Stimulated activated CD4-positive, alpha-beta T cell treated with anti-CD3 and anti-CD28 coated beads, Interleukin-1b, Interleukin-23, amount 100 ng/mL, for 48 hours (primary cell): ENCODE measurements at places on chromosomes 3 and 15.

DNA sequence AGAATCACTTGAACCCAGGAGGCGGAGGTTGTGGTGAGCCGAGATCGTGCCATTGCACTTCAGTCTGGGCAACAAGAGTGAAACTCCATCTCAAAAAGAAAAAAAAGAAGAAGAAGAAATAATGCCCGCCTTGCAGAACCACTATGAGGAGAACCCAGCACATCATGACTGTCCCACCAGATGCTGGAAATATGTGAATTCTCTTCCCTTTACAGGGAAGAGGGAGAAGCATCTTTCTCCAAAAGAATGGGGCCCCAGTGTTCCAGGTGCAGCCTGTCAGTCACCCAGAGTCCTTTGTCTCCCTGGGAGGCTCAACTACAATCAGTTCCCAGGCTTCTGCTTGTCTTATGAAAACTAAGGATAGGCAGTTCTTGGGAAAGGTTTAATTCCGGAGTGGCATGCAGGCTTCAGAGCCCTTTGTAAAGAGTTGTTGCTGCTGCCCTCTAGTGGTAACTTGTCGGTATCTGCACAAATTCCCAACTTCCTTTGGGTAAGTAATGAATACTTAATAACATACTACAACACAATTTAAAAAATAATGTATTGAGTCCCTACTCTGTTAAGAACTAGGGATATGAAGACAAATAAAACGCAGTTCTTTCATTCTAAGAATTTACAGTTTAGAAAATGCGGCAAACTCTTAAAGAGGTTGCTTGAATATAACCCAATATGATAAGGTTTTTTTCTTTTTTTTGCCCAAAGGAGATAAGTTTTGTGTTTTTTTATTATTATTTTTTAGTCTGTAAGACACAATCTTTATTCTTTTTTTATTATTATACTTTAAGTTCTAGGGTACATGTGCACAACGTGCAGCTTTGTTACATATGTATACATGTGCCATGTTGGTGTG is 18.6 kb upstream of the TICRR start:
- DNase-seq, result peak; percentile 22

GRCh38 chr3:16842272-16843270 is 42.2 kb upstream of the PLCL2 start:
- peak; percentile 76 for DNase-seq

- DNase-seq, result no peak
Measured at GRCh38 chr3:61832375-61833229, 271.2 kb downstream of the PTPRG start.

DNA sequence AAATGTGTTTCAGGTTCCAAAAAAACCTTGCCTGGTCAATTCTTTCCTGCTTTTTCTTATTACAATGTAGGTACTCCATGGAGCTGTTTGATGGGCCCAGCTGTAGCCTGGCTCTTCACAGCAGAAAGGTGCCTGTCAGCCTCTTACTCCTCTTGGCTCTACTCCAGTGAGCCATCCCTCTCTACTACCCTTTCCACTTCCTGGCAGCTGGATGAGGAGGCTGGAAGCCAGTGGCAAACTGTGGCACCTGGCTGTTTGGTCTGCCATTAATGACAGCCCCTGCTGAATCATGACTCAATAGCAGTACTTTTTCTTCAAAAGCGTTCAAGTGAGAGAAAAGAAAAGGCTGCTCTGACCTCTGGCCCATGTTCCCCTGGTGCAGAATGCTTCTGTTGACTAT is 618.1 kb downstream of the PYDC2 start:
- DNase-seq, result no peak

DNA sequence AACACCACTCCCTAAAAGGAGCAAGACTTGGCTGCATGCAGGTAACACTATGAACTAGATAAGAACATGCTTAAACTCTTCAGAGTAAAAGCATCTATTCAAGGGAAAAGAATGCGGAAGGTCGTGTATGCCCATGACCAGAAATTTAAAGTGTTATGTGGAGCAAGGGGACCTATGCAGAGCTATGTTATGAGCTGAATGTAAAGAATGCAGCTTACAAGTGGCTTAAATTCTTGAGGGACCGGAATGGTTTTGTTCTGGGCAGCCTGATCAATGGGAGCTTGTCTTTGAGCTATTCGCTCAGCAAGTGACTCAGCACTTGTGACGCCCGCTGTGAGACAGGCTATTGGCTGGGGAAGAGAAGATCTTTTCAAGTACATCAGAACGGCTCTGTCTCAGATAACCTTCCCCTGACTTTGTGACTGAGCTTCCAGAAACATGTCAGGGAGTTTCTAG is 367.5 kb upstream of the THBS1 start:
- no peak for DNase-seq

GRCh38 chr3:143888166-143888565 is 39.9 kb upstream of the SLC9A9 start:
- DNase-seq, result no peak

GRCh38 chr3:47261301-47261700 is 21.3 kb downstream of the KIF9 start:
- no peak for DNase-seq

DNA sequence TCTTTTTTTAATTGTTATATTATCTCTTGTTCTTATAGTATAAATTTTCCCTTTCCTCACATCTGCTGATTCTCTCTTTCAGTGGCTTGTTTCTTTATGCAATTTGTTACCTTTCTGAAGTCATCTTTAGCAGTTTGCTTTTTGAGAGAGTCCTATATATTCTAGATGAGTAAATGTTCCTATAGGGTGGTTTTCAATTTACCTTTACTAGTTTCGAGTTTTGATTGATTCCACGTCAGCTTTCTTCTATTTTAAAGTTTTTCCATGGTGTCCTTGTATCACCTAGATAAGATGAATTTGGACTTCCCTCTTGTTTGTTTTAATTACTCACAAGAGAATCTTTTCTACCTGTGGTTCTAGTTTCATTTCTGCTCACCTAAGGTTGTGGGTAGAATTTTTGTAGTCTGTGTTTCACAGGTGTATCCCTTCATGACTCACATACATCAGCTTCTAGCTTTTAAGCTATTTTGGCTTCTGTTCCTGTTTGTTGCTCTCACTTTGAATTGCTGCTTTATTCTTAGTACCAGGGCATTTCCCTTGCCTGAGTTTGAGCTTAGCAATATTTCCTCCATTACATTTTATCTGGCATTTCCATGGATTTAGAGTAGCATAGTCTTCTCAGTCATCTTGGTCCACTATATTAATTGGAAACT is 6.4 kb downstream of the TEX9 start:
- no peak for DNase-seq

- no peak for DNase-seq
Measured at GRCh38 chr3:11567516-11568467, 75.9 kb downstream of the VGLL4 start.

- DNase-seq, result no peak
Measured at GRCh38 chr3:146485297-146485696, 15.9 kb upstream of the PLSCR2 start.

GRCh38 chr15:70208332-70208731 is 110.6 kb upstream of the TLE3 start:
- no peak for DNase-seq

GRCh38 chr15:94670438-94671034 is 439.2 kb downstream of the MCTP2 start:
- DNase-seq, result no peak

GRCh38 chr3:143825513-143825912 is 22.8 kb downstream of the SLC9A9 start:
- DNase-seq, result no peak

GRCh38 chr3:128369881-128370642 is 96.6 kb downstream of the DNAJB8 start:
- DNase-seq, result no peak

- DNase-seq, result no peak
Measured at GRCh38 chr3:65908588-65908987, 130.1 kb downstream of the MAGI1 start.

GRCh38 chr3:37326801-37327200 is 152.4 kb upstream of the LRRFIP2 start:
- no peak for DNase-seq

- no peak for DNase-seq
Measured at GRCh38 chr3:38985581-38985980, 66.2 kb downstream of the SCN11A start.

GRCh38 chr3:193928354-193929209 is 207.4 kb upstream of the HES1 start:
- DNase-seq, result no peak

- DNase-seq, result no peak
Measured at GRCh38 chr15:63059573-63060216, 17.1 kb downstream of the TPM1 start.

DNA sequence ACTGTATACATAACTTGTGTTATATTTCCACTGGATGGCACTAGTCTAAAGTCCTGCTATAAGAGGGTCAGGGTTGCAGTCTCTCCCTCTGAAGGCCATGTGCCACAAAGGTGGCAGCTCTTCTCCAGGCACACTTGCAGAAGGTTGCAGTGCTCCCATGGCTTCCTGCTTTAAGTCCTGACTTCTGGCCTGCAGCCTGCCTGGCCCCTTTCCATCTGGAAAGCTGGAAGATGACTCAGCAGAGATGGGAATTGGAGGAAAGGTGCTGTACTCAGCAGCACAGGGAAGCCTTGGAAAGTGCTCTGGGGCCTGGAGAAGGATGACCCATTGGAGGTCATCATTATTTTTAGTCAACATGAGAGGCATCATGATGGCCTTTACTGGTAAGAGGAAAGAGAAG is 40.9 kb upstream of the MRPL3 start:
- no peak for DNase-seq

- DNase-seq, result peak; percentile 10
Measured at GRCh38 chr15:82810061-82810889, 847 bp downstream of the WHAMM start.

- no peak for DNase-seq
Measured at GRCh38 chr3:189272500-189273119, 100.8 kb downstream of the TPRG1 start.

GRCh38 chr3:154898916-154899315 is 181.2 kb upstream of the MME start:
- DNase-seq, result no peak

DNA sequence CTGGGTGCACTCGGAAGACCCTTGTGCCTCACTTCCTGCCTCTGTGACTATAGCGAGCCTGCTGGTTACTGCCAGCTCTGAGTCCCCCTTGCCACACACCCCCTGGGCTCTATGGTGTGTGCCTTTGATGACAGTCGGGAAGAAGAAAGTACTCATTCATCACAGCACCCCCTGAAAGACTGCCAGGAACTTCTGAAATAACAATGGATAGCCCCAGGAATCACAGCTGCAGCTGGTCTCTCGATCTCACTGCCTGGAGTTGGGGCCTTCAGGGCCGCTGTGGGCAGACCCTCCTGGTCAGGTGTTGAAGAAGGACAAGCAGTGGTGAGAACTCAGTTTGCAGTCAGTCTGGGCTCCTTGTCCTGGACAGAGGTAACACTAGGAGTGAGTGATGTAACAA is 9.8 kb upstream of the RPP14 start:
- no peak for DNase-seq

DNA sequence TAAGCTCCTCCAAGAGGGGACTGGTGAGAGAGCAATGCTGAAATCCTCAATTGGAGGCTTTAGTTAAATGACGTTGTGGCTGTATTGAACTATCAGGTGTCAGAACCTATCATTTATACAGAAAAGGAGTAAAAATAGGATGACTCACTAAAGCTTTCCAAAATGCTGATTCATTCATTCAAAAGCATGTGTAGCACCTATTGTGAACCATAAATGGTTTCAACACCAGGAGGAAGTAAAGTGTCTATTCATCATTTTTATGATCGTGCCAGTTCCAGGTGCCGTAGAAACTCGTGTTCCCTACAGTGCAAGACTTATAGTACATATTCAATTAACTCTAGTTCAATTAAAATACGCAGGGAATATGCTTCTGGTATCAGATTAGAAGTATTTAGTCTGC is 66.5 kb upstream of the ARRDC4 start:
- DNase-seq, result no peak

- no peak for DNase-seq
Measured at GRCh38 chr15:99721896-99722295, 11.3 kb downstream of the LYSMD4 start.

DNA sequence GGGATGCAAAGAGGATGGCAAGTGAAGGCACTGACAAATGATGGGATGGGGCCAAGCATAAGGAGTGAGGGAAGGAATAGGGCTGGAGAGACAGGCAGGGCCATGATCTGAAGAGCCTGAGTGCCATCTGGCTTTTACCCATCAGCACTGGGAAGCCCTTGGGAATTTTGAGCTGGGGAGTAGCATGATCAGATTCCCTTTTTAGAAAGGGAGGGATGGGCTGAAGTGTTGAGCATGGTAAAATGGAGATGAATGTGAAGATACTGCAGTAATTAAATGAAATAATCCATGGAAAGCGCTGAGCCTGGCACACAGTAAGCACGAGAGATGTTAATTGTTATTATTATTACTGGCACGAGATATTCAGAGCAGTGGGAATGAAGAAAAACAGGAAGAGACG is 9.9 kb downstream of the RBP1 start:
- DNase-seq, result no peak
